ENCODE measurements at places on chromosomes 7 and 10.

DNA sequence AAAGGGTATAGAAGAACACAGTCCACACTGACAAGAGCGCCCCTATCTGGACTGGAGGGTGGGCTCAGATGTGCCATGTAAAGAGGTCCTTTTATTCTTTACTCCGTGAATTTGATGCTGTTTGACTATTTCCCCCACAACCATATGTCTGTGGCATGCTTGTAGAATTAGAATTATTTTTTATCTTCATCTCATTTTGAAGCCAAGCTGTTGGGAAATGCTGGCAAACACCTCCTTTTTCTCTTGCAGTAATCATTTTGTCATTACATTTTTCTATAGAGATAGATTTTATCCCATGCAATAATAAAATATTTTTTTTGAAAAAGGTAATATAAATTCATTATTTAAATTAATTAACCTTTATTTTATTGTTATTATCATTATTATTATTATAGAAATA, 926.6 kb upstream of the AUTS2 start:
- no peak for DNase-seq

DNA sequence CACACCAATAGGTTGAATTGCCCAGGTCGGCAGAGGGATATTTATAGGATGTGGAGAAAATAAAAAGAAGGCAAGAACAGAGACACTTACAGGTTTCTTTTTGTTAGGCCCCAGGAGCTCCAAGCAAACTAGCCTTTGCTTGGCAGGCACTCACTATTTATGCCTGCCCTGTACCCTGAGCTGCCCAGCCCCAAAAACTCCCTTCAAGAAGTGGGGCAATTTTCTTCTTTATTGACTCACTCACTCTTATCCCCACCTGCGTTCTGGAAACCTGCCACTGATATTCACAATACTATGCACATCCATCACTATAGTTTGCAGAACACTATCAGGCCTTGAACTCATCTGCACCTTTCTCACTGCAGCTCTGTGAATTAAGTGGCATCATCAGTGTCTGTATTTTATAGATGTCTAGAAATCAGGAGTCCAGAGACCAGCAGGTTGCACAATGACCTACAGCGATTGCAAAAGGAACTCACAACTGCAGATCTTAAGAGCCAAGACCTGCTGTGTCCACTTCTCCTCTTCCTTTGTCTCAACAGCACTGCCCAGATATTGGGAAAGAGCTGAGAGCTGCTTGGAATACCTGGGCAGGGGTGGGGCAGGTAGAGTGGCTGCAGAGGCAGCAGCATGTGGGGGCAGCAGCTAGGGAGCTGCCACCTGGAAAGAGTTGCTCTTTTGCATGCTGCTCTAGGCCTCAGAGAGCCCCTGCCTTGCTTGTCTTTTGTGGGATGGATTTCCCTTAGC, at the start of gene SFTPD:
Gene SFTPD, minus strand, starts transcription at position 130 of the 747 bp plus-strand sequence. CDS start 2,446 bp downstream, outside the sequence.
- no peak for DNase-seq

- DNase-seq, result no peak
Measured at GRCh38 chr7:155208681-155209477, 88.8 kb upstream of the INSIG1 start.

DNA sequence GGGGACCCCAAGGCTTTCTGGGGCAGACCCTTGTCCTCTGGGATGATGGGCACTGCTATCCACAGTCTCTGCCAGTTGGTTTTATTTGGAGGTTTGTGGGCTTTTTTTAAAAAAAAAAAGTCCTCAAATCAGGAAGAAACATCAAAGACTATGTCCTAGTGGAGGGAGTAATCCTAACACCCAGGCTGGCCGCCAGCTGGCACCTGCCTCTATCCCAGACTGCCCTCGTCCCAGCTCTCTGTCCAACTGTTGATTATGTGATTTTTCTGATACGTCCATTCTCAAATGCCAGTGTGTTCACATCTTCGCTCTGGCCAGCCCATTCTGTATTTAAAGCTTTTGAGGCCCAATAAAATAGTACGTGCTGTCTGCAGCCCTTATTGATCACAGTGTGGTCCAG, 61.0 kb upstream of the LRRC4 start:
- DNase-seq, result no peak

- no peak for DNase-seq
Measured at GRCh38 chr10:90484518-90484917, 373.3 kb downstream of the HTR7 start.

GRCh38 chr10:124296121-124296812, 122.5 kb downstream of the OAT start:
- DNase-seq, result no peak

GRCh38 chr7:26151096-26151495, 902 bp upstream of the NFE2L3 start:
- no peak for DNase-seq

GRCh38 chr10:119595676-119596515, 868 bp downstream of the TIAL1 start:
- peak; percentile 43 for DNase-seq

- DNase-seq, result no peak
Measured at GRCh38 chr7:143422033-143422432, 13.4 kb upstream of the EPHA1 start.

- DNase-seq, result peak; percentile 65
Measured at GRCh38 chr10:128078136-128078969, 47.9 kb downstream of the MKI67 start.

All from brain (organoid and tissue), 16 donors.